ENCODE measurements at places on chromosomes 2 and 18. TPM values are rescaled to one million over a fixed set of nuclear protein-coding genes. Genes with fewer than 3 reads are reported as not detected.

Gene ZBTB14
- 11.9 TPM for total RNA-seq

Gene RNF125
- 12.0 TPM for total RNA-seq

Gene POTEI
- not detected for total RNA-seq

Gene MAP4K4
- total RNA-seq: 83.3 TPM

All from tibial nerve (tissue), 4 donors.